ENCODE measurements at places on chromosomes 16 and 17. TPM values are rescaled to one million over a fixed set of nuclear protein-coding genes. Genes with fewer than 3 reads are reported as not detected.

- DNase-seq = no peak
Measured at GRCh38 chr17:50255766-50256635, 18.3 kb upstream of the TMEM92 start.

DNA sequence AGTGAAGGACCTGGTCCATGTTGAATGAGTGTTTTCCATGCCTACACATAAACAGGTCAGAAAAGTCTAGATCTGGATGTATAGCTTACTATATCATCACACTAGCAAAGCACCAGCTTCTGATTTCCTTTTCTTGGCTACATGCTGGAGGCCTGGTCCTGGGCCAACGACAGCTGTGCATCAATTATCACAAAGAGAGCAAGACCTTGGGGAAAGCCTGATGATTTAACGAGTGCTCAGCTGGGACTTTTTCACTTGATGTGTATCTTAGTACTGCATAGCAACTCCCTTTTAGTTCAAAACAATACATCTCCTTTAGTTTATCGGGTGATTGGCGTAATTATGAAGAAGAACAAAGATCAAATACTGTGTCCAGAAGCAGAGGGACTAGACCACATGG, 358.2 kb downstream of the KIF2B start:
- DNase-seq = no peak

- DNase-seq = no peak
Measured at GRCh38 chr17:62017496-62017895, 47.6 kb downstream of the MED13 start.

GRCh38 chr16:5560084-5560483, 462.5 kb upstream of the EEF2KMT start:
- DNase-seq = no peak

GRCh38 chr16:7967996-7968509, 622.3 kb downstream of the TMEM114 start:
- DNase-seq = no peak

Gene CHST5
- total RNA-seq = 0.85 TPM

Gene MYH11
- 15.6 TPM for total RNA-seq

Gene BEAN1
- 0.33 TPM for total RNA-seq

All from left ventricle myocardium inferior (tissue), 1 donor.